ENCODE measurements at places on chromosomes 2 and 18. TPM values are rescaled to one million over a fixed set of nuclear protein-coding genes. Genes with fewer than 3 reads are reported as not detected.

AOX1 gene
- total RNA-seq = 0.19 TPM

SH3RF3 gene
- total RNA-seq = 0.17 TPM

PARD3B gene
- total RNA-seq = 0.50 TPM

GRHL1 gene
- 0.25 TPM for total RNA-seq

CYRIA gene
- 0.31 TPM for total RNA-seq

INHA gene
- total RNA-seq = not detected

CFAP53 gene
- total RNA-seq = 0.50 TPM

FOXD4L1 gene
- 0.25 TPM for total RNA-seq

CXCR1 gene
- 0.99 TPM for total RNA-seq

CDK15 gene
- total RNA-seq = not detected

NOL4 gene
- not detected for total RNA-seq

GPD2 gene
- 17.2 TPM for total RNA-seq

C2orf78 gene
- not detected for total RNA-seq

TNFRSF11A gene
- total RNA-seq = 9.1 TPM

CRYGC gene
- total RNA-seq = not detected

RGPD3 gene
- 0.06 TPM for total RNA-seq

GALNT3 gene
- 9.0 TPM for total RNA-seq

All from activated CD4-positive, alpha-beta T cell treated with anti-CD3 and anti-CD28 coated beads, Interleukin-2, amount 10 ng/mL, durations not matched to agents 7 days and 5 days (primary cell).